ENCODE measurements at places on chromosomes 1 and 21. TPM values are rescaled to one million over a fixed set of nuclear protein-coding genes. Genes with fewer than 3 reads are reported as not detected.

The KRTAP10-1 gene
- total RNA-seq: not detected

The KANK4 gene
- total RNA-seq: 0.30 TPM

The BLACAT1 gene
- total RNA-seq: not detected

The MFSD2A gene
- total RNA-seq: 13.4 TPM

Data from smooth muscle cell of the umbilical artery (primary cell).